ENCODE measurements at places on chromosomes 7 and 10.

DNA sequence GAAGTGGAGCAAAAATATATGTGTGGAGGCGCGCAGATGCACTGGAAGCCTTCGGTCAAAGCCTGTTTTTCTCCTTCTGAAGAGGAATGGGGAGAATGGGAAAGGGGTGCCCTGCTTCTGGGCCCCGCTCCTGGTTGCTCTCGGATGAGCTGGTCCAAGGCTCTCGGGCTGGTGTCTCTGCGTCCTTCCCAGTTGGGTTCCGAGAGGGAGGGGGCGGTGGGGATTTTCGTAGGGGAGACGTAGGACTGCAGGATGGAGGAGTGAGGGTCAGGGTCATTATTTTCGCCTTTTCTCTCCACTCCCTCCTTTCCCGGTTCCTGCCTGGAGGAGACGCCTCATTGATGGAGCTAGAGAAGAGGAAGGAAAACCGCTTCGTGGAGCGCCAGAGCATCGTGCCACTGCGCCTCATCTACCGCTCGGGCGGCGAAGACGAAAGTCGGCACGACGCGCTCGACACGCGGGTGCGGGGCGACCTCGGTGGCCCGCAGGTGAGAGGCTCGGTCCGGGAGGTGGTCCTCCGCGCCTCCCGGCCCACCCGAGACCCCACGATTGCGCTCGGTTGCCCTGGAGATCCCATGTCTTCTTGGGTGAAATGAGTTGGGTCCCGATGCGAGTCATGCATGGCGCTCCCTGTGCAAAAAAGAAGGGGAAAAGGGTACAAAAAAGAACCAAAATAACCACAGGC is 790 bp downstream of the ADAM22 start:
- no peak for DNase-seq

GRCh38 chr10:6274040-6274439 is 71.3 kb downstream of the PFKFB3 start:
- DNase-seq, result no peak

DNA sequence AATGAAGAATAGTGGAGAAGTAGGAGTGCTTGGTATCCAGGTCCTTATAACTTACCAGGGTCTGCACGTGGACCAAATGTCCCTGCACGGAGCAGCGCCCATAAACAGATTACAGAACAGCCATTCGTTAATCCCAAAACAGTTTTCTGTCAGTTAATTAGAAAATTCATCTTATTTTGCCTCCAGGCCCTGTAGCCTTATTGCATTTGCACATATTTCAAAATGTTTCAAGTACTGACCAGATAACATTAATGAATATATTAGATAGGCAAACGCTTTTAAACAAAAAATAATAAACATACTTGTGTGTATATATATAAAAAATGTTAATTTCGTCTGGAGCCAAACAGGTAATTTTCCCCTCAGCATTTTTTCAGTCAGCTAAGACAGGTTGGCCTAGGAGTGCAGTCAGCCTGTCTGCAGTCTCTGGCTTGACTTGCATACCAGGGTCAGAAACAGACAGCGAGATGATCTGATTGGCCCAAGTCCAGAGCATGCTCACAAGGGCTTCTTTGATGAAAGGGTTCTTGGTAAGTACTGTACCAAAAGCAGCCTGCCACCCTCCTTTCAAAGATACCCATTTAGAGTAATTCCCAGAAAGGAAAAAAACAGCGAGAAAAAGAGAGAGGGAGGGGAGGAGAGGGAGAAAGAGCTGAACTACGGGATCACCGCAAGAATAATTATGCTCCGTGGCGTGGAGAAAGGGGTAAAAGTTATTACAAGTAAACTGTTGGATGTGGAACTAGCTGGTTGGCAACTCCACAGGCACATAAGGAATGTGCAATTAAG is 194.4 kb upstream of the TCF7L2 start:
- no peak for DNase-seq

DNA sequence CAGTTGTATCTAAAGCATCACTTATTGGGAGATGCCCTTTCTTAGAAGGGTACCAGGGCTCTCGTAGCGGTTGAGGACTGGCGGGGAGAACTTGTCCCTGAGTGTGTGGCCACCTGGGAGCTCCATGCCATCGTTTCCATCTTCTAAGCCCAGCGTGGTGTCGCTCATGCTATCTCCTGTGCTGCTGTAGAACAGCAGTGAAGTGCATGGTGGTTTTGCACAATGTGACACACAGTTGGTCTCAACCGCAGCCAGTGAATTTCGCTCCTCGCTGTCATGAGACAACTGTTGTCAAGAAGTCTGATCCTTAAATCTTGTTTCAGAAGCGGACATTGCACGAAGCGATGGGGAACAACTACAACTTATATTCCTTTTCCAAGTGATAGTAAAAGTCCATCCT is 283.4 kb downstream of the GRID1 start:
- no peak for DNase-seq

- DNase-seq, result no peak
Measured at GRCh38 chr10:26914898-26915297, 54.1 kb upstream of the ABI1 start.

- DNase-seq, result no peak
Measured at GRCh38 chr10:89518876-89519842, 16.2 kb downstream of the SLC16A12 start.

DNA sequence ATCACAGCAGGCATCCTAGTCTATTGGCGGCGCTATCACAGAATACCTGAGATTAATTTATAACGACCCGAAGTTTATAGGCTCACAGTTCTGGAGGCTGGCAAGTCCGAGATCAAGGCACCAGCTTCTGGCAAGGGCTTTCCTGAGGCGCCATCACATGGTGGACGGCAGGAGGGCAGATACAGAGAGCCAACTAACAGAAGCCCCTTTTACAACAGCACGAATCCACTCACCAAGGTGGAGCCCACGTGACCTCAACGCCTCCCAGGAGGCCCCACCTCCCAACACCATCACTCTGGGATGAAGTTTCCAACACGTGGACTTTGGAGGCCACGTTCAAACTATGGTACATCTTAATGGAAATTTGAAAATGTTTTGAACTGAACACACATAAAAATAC is 255.3 kb downstream of the ELFN1 start:
- DNase-seq, result no peak
